ENCODE measurements at places on chromosomes 7 and 10.
A peak's percentile ranks its signal among the peaks of the same experiment; 100 is the strongest.

DNA sequence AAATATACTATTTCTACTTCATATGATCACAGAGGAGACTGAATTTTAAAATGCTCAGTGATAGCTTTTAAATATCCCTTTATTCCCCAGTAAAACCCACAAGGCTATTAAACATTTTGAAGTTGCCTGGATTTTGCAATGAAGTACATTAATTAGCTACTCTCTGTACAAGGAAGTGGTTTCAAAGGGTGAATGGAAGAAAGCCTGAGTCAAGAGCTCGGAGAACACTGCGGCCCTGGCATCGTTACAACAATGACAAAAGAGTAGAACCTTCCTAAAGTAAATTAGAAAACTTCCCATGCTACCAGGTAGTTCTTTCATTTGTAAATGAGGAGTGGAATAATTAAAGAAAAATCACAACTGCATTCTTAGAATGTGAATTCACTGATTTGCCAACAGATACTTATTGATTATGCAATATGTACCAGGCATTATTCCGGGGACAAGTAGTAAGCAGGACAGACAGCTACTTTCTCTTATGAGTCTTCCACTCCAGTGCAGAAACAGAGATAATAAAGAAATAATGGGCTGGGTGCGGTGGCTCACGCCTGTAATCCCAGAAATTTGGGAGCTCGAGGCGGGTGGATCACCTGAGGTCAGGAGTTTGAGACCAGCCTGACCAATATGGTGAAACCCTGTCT is 63.0 kb downstream of the ZNF22 start:
- DNase-seq: no peak

DNA sequence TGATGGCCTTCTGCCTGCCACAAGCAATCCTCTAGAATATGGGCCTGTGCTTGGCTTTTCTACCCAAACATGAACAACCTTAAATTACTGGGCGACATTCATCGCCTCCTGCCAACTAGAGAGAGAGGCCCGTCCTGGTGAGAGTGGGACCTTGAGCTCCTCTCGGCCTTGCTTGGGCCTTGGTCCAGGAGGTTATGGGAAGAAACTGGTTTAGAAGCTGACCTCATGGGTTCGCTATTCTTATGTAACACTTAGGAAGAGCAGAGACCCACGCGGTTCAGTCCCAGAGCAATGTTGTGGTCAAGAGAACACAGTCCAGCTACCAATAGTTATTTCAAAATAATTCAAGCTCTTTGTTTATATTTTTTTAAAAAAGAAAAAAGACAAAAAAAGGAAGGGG is 176.3 kb upstream of the ZNF32 start:
- DNase-seq: no peak

DNA sequence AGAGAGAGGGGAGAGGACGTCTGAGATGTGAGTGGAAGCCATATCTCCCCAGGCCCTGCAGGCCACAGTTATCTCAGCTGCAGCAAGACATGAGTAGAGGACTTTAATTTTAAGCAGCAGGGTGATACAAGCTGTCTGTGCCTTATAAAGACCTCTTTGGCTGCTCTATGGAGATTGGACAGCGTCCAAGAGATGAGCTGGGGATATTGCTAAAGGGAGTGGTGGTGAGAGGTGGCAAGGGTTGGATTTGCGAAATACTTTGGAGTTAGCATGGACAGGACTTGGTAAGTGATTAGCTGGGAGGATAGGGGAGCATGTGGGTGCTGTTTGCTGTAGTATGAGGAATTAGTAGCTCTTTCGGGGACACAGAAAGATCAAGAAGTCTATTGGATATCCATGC is 191.8 kb downstream of the CACNB2 start:
- no peak for DNase-seq

DNA sequence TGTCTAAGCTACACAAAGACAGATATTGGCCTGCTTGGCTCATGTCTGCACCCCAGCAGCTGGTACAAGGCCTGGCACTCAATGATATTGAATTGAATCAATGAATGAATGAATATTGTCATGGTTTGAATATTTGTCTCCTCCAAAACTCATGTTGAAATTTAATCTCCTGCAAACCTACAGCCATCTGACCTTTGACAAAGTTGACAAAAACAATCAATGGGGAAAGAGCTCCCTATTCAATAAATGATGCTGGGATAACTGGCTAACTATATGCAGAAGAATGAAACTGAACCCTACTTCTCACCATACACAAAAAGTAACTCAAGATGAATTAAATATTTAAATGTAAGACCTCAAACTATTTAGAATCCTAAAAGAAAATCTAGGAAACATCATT is 144.7 kb downstream of the CYP26A1 start:
- no peak for DNase-seq

- peak; percentile 84 for DNase-seq
Observed at GRCh38 chr7:7428806-7429205, 106.9 kb downstream of the COL28A1 start.

DNA sequence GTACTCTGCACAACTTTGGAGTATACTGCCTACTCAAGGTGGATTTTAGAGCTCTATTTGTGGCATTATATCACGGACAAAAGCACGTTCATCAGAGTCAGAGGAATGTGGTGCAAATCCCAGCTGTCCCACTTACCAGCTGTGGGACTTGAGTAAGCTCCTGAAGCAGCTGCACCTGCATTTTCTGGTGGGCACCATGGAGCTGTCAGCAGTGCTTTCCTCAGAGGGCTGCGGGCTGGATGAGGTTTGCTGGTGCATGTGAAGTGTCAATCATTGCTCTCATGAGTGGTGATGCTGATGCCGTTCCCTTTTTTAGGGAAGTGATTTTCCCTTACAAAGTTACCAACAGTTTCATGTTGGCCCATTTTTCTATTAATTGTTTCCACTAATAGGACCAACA is 53.4 kb downstream of the EGFR start:
- DNase-seq: no peak

GRCh38 chr10:103054621-103055020 is 136.5 kb downstream of the CNNM2 start:
- no peak for DNase-seq

DNA sequence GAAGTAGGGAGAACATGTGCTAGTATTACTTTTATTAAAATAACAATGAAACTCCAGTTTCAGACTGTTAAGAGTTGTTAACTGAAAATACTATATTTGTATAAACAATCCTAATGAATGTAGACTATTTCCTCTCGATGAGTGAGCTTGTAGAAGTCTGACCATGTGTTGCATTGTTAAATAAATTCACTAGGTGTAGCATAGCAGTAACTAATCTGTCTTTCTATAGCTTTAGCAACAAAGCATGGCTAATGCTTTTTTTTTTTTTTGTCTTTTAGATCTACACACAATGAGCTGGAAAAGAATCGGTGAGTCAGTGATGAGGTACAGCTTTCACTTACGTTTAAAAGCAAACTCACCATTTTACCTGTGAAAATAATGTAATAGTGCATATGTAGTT is 37.1 kb downstream of the MXI1 start:
- DNase-seq: no peak

DNA sequence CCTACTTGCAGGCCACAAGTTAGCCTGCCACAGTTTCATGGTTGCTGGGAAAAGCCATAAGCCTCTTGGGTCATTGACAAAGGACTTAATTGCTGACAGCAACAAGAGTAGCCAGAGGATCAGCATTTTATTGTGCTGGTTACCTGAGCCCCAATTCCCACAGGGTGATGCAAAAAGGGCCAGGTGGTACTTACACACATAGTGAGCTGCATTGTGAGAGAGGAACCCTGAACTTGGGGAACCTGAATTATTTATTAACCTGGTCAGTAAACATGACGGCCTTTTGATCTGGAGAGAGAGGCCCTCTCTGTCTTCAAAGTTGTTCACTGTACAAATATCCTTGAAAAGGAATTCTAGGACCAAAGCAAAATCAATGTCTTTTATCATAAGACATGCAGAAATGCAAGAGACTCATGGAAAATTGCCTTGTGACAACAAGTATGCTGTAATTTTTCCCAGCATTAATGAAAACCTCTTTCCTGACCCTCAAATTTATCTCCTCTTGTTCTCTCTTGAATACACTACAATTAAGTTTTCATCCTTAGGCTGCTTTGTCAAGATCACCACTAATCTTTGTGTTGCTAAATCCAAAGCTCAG is 102.9 kb upstream of the PHYHIPL start:
- no peak for DNase-seq

GRCh38 chr7:134701272-134701671 is 54.6 kb downstream of the BPGM start:
- no peak for DNase-seq

DNA sequence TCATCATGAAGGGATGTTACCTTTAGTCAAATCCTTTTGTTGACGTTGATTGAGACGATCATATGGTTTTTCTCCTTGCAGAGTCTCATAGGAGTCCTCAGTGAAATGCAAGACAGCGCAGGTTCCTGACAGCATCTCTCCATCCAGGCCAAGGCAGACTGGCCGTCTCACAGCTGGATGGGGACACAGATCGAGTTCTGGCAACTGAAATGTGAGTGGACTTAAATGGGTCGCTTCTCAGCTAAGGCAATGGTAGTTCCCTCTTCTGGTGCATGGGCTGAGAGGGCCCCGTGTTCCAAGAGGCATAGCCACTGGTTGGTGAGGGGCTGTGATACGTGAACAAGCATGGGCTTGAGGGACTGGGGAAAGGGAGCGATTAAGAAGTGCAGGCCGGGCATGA is 99.3 kb upstream of the CPXM2 start:
- no peak for DNase-seq
